Urinary bladder (tissue), 4 donors: ENCODE measurements at places on chromosomes 2 and 18. TPM values are rescaled to one million over a fixed set of nuclear protein-coding genes. Genes with fewer than 3 reads are reported as not detected.

The TDRD15 gene
- total RNA-seq: 3.8 TPM

The SCN3A gene
- total RNA-seq: 6.1 TPM

The CYP26B1 gene
- 4.7 TPM for total RNA-seq

The ACMSD gene
- not detected for total RNA-seq

The DLGAP1 gene
- total RNA-seq: 7.5 TPM

The SCG2 gene
- 15.3 TPM for total RNA-seq

The IL36RN gene
- total RNA-seq: 0.26 TPM

The HTR2B gene
- 3.0 TPM for total RNA-seq

DNA sequence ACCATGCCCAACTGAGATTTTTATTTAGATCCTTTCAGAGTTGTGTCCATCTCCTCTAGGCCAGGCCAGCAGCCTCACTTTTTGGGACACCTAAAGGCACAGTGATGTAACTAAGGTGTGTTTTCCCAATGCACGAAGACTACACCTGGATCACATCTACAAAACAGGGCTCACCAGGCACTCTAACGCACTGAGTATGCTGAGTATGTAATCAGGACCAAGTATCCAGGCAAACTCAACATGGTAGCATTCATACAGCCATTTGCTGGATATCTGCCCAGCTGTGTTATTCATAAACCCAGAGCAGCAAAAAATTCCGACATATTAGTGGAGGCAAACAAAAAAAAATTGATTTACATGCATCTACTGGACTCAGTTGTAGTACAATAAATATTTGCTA lies 33.8 kb downstream of the LPIN2 start:
- DNase-seq: no peak

- no peak for DNase-seq
Measured at GRCh38 chr2:8288206-8288605, 393.6 kb upstream of the ID2 start.

GRCh38 chr2:174750923-174751441 lies 13.3 kb downstream of the CHRNA1 start:
- DNase-seq: no peak

GRCh38 chr2:48691935-48692691 lies 63.4 kb downstream of the LHCGR start:
- DNase-seq: no peak

DNA sequence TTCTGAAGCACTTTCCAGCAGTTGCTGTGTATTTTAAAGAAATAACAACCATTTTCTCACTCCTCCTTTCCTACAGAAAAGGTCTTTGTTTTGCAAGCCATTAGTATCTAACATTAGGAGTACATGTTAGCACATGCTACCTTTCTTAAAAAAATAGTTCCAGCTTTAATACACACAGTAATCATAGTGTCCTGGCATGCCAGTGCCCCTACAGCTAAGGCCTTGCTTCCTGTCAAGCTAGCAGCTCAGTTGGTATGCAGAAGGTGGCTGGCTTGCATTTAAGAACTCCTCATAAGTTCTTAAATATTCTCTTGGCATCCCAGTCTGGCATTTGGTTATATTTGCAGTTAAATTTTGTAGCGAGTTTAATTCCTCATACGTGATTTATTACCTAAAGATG lies 141.3 kb upstream of the IL1R2 start:
- DNase-seq: no peak

DNA sequence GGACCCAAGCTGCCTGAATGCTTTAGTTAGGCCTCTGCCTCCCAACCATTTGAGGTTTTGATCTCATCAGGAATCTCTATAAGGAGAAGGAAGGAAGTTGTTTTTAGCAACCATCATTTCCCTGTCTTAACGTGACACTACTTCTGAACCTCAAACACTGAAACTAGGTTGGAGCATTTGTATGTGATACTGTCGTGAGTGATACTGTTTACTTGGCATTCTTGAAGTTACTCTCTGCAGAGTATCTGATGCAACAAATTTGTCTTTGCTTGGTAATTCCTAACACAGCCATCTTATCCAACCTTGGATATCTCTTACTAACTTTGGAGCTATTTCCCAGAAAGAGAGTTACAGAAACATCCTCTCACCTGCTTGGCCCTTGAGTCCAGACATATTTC lies 22.1 kb downstream of the TTLL4 start:
- no peak for DNase-seq

DNA sequence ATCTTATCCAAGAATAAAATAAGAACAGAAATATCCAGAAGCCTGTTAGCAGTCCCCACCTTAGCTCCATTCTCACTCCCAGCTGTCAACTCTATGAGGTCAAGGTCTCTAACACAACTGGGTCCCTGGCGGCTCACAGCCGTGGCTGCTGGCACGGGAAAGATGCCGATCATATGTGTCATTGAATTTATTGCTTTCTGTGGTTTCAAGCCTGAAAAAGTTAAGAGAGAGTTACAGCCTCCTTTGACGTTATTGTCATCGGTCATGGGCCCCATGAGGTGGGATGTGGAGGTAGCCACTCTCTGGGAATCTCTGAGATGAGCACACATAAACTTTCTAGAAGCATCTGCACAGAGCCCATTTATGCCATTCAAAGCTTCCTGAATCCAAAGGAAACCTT lies 28.7 kb upstream of the CABLES1 start:
- DNase-seq: no peak

GRCh38 chr2:46703588-46703987 lies 212.0 kb downstream of the MCFD2 start:
- no peak for DNase-seq

- no peak for DNase-seq
Measured at GRCh38 chr2:33013684-33014110, 66.9 kb downstream of the LTBP1 start.

DNA sequence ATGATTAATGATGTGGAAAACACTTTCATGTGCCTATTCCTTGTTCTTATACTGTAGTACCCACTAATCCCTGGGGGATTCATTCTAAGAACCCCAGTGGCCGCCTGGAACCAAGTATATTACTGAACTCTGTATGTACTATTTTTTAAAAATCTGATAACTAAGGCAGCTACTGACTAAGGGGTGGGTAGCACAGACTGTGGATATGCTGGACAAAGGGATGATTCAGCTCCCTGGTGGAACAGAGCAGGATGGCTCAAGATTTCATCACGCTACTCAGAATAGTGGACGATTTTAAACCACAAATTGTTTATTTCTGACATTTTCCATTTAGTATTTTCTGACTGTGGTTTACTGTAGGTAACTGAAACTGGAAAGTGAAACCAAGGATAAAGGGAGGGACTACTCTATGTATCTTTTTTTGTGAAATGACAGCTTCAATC lies 41.8 kb upstream of the CDC42EP3 start:
- no peak for DNase-seq

DNA sequence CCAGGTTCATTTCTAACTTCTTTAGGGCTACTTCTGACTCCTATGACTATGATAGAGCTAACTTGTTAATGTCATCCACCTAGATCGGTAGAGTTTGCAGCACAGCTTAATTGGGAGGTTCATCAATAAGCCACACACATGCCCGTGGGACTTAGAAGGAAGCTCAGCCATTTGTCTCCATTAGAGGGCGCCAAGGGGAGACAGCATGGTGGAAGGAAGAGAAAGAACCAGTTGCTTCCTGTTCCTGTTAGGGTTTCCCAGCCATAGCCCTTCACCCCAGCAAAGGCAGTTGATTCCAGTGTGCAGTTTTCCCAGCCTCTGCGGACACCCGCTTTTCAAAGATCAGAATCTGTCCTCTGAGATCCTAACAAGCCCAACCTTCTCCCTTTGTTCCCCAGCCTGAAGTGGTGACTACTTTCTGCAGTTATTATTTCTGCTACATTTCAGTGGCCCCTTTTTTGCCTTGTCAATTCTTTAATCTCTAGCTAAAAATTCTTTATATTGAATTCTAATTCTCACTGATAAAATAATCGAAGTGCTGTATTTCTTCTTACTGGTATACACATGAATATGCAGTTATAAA lies 30.3 kb downstream of the MAIP1 start:
- DNase-seq: no peak

DNA sequence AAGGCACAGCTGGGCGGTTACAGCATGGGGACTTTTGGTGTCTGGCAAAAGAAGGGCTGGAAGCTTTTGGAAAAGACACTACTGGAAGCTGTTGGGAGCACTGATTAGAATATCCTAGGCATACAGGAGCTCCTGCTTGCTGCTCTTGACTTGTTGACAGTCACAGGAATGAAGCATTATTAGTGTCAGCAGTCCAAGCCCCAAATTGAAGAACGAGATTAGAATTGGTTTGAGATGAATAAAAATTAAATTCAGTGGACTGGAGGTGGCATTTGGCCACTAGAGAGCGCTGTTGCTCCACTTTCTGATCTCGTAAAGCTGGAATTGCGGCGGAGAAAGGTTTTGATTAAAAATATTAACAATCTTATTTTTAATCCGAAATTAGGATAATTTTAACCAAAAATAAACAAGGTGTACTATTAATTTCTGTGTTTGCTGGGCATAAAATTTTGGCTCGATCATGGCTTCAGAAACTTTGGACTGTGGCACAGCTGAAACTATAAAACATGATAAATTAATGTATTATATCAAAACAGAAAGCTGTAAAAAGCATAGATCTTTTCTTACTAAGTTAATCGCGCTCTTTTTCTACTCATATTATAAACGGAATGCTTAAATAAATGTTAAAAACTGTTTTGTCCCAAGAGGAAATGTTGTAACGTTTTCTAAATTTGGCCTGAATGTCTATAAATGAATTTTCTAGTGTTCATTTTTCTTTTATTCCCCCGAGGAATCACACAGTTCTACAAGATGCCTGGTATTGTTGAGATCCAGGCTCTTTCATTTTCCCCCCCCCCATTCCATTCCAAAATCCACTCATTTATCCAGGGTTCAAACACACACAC lies 2.4 kb upstream of the HOXD8 start:
- DNase-seq: no peak

GRCh38 chr18:38221476-38222100 lies 656.0 kb upstream of the CELF4 start:
- DNase-seq: no peak

DNA sequence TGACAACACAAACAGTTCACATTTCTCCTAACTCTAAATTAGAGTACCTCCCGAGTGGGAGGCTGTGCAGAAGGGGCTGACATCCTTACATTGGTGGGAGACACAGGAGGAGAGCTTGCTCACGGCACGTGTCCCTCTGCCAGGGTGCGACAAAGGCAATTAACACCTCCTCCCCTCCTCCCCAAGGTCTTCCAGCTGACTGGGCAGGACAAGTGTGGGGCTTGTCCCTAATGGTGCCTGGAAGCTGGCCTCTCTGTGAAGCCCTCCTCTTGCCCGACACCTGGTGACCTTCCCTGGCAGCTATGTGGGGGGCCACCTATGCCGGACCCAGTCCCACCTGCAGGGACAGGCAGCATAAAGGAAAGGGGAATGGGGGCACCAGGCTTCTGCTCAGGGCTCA lies 57.0 kb downstream of the FAM168B start:
- no peak for DNase-seq

- DNase-seq: no peak
Measured at GRCh38 chr2:108324531-108325255, 36.0 kb downstream of the SULT1C2 start.

DNA sequence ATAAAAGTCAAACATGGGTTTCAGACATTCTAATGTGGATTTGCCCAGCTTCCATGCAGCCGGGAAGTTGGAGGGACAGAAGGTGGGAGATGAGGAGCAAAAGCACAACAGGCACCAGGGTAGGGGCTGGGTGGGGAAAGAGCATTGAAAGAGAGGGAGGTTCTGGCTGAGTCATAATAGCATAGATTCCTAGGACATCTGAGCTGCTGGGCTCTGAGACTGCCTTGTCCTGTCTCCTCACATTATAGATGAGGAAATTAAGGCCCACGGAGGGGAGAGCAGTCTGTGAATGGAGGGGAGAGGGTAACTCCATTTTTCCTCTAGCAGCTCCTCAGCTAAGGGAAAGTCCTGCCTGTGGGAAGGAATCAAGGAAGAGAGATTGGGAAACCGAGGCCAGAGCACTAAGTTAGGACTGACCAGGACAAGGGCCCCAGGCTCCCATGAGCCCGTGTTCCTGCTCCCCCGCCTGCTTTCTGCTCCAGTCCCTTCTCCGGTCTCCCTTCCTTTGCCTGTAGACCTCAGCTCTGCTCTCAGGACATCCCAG lies 26.2 kb downstream of the SH2D6 start:
- DNase-seq: no peak

DNA sequence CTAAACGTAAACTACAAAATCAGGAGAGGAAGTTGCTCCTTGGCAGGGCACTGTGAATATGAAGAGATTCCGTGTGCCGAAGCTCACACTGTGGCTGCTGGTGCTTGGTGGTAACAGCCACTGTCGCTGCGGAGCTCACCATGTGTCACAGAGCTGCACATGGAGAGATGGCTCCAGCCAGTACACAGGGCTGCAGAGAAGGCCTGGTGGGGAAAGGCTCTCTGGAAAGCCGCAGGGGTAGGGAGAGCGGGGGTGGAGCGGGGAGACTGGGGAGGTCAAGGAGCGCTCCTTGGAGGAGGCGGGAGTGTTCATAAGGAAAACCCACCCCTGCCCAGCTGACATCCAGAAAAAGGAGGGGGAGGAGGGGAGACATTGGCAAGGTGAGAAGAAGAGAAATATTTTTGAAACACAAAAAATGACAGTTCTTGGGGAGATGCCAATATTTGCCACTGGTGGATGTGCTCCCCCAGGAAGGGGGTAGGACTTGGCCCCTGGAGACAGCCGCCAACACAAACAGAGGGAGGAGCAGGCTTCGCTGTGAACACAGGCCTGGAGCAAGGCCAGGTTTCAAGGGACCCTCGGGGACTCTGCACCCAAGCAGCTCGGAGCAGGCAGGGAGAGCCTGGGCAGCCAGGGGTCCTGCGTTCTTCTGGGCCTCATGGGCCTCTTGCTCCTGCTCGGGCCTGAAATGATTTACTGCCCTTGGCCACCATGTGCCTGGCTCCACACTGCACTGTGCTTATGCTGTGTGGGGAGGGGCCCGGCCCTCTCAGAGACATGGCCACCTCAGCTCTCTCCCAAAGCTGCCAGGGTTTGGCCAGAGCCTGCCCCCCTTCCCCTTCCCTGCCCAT lies 102.6 kb upstream of the GLI2 start:
- DNase-seq: no peak

GRCh38 chr18:54129448-54130067 lies 94.9 kb downstream of the MBD2 start:
- DNase-seq: no peak

DNA sequence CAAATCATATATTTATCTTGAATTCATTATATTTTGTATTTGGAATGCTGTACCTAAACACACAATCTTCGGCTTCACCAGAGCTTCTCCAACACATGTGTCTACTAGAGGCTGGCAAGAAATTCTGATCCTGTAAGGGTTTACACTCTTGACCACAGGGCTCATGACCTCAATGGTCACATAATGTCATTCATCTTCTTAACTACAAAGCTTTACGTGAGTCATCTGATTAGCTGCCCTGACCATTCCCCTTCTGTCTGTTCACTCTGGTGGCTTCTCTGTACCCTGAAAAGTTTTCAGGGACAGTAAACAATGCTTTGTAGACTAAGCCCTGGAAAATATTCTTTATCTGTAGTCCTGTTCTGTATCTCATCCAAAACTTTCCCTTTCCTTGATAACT lies 423.9 kb downstream of the CMPK2 start:
- no peak for DNase-seq
